Germinal center (tissue), 1 donor: ENCODE measurements at places on chromosomes 3 and 15.

DNA sequence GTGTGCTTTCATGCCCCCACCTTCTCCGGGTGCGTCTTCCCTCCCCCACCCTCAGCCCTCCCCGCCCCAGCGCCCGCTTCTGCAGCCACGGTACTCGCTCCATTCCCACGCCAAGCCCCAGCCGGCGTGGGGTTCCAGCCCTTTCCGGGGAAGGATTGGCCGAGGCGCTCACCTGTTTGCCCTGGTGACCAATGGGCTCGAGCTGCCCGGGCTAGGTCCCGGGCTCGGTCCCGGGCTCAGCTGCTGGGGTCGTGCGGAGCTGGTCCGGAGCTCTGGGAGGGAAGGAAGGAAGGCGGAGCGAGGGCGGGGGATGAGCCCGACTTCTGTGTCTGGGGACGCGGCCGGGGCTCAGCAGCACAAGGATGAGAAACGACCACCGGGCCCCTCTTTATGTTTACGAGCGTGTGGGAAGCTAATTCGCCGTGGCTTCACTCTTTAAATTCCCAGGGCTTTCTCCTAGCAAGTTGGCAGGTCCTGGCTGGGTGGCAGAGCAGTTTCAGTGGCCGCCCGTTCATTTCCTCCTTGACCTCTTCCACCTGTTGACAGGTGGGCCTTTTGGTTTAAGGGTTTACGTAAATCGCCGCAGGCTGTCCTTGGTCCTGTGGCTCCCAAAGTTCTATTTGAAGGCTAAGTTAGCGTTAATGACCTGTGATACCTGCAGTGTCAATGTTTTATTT lies at the start of gene IGSF10:
Gene IGSF10, minus strand, starts transcription at position 288 of the 677 bp plus-strand sequence. CDS start 2,352 bp downstream, outside the sequence.
- peak; percentile 7 for DNase-seq

- no peak for DNase-seq
Measured at GRCh38 chr3:154228561-154229216, 95.6 kb downstream of the DHX36 start.

- DNase-seq, result no peak
Measured at GRCh38 chr3:64063983-64064438, 40.7 kb upstream of the PSMD6 start.

GRCh38 chr15:40981186-40981585 lies 27.9 kb downstream of the CHAC1 start:
- no peak for DNase-seq

DNA sequence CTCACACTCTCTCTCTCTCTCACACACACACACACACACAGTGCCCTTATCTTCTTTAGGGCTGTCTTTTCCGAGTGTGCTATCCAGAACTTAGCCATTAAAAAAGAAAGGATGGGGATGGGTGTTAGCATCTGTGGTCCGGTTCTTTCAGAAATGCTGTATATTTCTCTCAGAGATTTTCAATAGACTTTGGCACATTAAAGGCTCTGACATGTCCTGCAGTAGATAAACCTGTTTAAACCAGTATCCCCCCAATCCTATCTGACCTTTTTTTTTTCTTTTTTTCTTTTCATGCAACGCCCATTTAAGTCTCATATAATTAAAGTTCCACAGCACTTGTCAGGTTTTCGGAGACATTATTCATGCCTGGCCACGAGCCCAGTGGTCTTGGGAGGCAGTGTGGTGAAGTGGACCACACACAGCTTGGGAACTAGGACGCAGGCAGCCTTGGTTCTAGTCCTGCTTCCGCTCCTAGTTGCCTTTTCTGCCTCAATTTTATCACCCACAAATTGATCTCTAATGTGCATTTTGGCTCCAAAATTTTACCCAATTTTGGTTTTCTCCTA lies 13.3 kb downstream of the CAV3 start:
- no peak for DNase-seq

GRCh38 chr15:67512933-67513714 lies 7.8 kb upstream of the C15orf61 start:
- no peak for DNase-seq

GRCh38 chr3:42189736-42190135 lies 76.2 kb downstream of the CCK start:
- DNase-seq, result no peak

GRCh38 chr3:27114684-27115083 lies 254.5 kb downstream of the NEK10 start:
- DNase-seq, result no peak

- no peak for DNase-seq
Measured at GRCh38 chr3:140224307-140224706, 289.3 kb downstream of the CLSTN2 start.
